Cardiac septum (tissue), 1 donor: ENCODE measurements at places on chromosomes 4 and X. TPM values are rescaled to one million over a fixed set of nuclear protein-coding genes. Genes with fewer than 3 reads are reported as not detected.
A peak's percentile ranks its signal among the peaks of the same experiment; 100 is the strongest.

The NUDT11 gene
- not detected for total RNA-seq

The NDNF gene
- total RNA-seq: 5.1 TPM

The TMPRSS11B gene
- total RNA-seq: not detected

The DUX4 gene
- total RNA-seq: not detected

The SLC10A4 gene
- 0.35 TPM for total RNA-seq

The NWD2 gene
- not detected for total RNA-seq

The ARHGAP24 gene
- 60.1 TPM for total RNA-seq

The TEX11 gene
- not detected for total RNA-seq

The GAGE12E gene
- total RNA-seq: not detected

The HPGDS gene
- 1.1 TPM for total RNA-seq

DNA sequence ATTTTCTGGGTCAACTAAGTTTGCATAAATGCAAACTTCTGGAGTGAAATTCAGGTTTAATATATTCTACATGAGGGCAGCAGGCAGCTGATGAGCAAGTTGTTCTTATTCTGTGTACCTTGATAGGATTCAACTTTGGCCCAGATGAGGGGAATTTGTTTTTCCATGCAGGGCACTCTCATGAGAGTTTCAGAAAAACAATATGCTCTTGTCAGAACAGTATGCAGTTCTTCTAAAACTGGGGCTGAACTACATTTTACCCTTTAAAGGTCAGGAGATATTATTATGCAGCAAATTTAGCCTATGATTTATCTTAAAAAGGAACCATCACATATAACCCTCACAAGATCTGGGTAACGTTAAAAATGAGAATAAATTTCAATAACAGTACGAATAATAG, 19.2 kb downstream of the GPRIN3 start:
- no peak for DNase-seq

- DNase-seq: no peak
These were observed 7.7 kb upstream of the GABRE start for GRCh38 chrX:151982222-151982621.

GRCh38 chr4:43471950-43472349, 579.4 kb downstream of the GRXCR1 start:
- DNase-seq: no peak

DNA sequence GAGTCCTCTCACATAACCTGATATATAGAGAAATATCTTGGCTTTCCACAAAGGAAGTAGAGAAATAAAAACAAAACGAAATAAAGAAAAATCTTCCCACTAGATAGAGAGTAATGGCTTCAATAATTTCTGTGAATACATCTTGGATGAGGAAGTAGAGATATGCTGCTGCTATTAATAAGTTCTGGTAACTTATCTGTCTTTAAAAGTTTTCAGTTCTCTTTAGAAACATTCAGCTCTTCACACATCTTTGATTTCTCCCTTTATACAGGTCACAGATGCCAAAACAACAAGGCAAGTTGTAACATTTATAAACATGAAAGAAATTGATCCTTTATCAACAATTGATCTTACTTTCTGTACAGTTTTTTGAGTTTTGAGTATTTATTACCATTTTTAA, 615.8 kb downstream of the TRAM1L1 start:
- DNase-seq: no peak

GRCh38 chr4:155759372-155760252, 791 bp downstream of the GUCY1B1 start:
- DNase-seq: peak; percentile 89

GRCh38 chr4:78610546-78611214, 59.1 kb downstream of the ANXA3 start:
- no peak for DNase-seq

GRCh38 chrX:116230130-116230898, 59.8 kb downstream of the AGTR2 start:
- no peak for DNase-seq

DNA sequence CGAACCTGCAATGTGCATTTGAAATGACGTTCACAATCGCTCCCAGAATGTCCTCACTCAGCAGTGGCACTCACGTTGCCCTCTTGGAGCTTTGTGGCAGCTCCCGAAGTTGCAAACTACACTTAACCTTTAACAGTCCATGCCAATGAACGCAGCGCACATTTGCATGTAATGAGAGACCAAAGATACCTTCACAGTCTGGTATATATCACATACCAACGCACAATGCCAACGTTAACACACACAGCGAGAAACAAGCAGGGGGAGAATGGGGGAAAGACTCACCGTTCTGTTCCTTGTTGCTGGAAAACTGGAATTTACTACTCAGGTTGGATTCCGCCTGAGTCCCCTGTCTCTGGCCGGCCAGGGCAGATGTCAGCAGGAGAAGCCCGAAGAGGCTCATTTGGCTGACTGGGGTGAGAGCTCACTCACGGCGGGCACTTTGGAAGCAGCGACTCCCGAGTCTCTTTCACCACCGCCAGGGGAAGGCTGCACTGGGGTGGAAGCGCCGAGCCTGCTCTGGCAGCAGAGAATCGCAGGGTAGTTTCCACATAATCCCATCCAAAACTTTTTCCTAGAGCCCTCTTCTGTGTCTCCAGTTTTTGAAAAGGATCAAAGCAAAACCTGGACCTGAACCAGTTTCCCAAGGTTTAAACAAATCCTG, 966 bp downstream of the PDGFC start:
- peak; percentile 83 for DNase-seq

GRCh38 chrX:110003167-110004156, 548 bp downstream of the TMEM164 start:
- DNase-seq: no peak

- DNase-seq: no peak
These were observed 505.0 kb downstream of the BCOR start for GRCh38 chrX:39592776-39593175.

DNA sequence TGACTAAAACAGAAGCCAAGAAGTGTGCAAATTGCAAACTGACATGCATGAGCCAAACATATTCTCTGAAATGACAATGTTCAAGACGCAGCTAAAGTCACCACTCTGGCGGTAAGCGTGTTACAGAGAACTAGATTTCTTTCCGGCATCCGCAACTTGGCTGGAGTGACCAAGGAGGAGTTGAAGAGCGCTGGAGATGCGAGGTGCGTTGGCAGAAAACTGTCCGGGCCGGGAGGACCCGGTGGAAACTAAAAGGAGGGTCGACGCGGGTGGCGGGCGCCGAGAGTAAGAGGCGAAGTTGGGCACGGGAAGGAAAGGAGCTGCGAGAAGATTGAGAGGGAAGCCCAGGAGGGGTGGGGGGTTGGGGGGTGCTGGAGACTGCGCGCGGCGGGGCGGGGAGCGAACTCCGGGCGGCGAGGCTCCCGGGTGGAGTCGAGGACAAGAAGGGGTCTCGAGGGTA, 807 bp downstream of the SEL1L3 start:
- DNase-seq: no peak

DNA sequence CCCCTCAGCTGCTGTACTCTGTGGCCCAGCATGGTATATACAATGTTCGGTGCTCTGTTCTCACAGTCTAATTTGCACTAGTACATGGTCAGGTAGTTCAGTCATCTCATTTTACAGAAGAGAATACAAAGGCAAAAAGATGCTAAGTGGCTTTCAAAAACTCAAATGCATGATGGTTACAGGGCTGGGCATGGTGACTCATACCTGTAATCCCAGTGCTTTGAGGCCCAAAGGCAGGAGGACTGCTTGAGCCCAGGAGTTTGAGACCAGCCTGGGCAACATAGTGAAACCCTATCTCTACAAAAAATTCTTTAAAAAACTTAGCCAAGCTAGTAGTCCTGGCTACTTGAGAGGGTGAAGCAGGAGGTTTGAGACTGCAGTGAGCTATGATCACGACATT, 210.5 kb upstream of the KIT start:
- DNase-seq: no peak

- DNase-seq: no peak
These were observed 113.4 kb downstream of the ZNF827 start for GRCh38 chr4:145825255-145825654.

GRCh38 chr4:55757356-55757952, 62.1 kb upstream of the EXOC1L start:
- no peak for DNase-seq

DNA sequence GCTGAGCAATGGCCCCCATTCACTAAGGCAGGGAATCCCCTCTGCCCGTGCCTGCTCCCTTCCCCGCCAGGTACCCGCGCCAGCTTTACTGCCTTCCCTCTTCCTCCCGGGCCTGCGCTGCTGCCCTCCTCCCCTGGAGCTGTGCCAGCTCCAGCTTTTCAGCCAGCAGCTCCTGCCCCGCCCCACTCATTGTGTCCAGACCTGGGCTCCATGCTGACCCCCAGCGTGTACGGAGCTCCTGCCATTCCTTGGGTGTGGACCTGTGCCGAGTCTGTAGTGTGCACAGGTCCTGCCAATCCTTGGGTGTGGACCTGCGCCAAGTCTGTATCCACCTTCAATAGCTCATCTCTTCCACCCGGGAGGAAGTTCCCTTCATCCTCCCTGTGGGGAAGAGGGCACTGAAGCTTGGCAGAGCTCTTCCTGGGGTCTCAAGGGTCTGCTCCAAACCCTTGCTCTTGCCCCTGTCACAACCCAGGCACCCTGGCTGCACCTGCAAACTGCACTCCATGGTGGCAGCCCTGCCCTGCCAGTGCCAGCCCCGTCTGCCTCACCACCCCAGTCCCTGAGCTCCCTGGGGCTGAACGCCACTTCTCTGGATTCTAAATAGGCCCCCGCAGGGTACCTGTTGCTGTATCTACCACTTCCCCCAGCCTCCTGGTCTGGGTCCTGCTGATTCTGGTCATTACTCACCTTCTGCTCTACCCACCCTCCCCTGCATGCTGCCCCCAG, 63.9 kb downstream of the TRMT44 start:
- DNase-seq: no peak

DNA sequence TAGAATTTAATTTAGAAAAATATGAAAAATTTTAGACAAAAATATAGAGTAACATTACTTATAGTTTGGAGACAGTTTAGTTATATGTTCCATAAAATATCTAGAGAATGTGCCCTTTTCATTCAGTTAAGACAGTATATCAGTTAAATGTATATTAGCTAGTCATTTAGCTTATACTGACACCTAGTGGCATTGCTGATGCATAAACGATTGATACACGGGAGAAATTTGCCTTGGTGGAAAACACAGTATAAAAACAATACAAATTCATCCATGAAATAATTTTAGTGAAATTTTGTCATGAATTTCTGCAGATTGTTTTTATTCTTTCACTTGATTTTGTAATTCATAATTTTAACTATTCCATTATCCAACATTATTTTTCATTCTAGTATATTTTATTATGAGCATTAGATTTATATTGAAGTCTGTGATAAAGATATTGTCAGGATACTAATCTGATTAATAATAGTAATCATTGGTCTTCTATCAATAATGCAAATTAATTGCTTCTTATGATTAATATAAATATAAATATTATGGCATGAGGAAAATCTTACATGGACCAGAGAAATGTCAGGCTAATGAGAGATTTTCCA, 219.0 kb downstream of the TLL1 start:
- no peak for DNase-seq

DNA sequence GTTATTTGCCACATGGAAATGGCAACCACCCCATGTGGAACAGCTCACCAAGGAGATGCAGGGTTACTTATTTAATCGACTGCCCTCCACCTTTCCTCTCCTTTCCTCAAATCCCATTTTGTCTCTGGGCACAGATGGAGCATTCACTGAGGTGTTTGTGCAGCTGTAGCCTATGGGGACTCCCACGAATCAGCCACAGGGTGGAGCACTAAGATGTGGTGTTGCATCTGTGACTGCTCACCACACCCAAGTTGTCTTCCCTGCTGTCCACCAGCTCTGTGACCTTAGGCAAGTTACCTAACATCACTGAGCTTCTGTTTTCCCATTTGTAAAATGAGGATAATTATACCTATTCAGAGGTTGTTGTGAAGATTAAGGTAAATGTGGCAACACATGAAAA, 252.4 kb upstream of the CPEB2 start:
- no peak for DNase-seq

GRCh38 chrX:51760657-51761056, 17.4 kb downstream of the GSPT2 start:
- DNase-seq: no peak
